ENCODE measurements at places on chromosomes 12 and 14.
A peak's percentile ranks its signal among the peaks of the same experiment; 100 is the strongest.

DNA sequence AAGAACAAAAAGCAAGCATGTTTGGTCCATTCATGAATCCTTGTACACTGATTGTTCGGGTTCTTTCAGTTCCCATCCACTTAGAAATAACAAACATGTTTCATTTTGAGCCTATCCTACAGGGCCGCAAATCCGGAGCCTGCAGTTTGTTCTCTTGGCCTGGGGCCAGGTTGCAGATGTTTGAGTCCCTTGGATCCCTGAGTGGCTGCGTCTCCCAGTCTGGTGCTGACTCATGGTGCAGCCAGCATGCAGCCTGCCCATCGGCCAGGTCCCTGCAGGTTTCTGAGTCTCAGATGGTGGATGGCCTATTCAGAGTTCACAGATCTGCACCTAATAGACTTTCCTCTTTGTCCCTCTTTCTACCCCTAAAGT is 1.9 kb upstream of the DYNC1H1 start:
- peak; percentile 85 for DNase-seq

- DNase-seq: peak; percentile 84
These were observed 222.0 kb upstream of the CPNE8 start for GRCh38 chr12:39127401-39127800.

DNA sequence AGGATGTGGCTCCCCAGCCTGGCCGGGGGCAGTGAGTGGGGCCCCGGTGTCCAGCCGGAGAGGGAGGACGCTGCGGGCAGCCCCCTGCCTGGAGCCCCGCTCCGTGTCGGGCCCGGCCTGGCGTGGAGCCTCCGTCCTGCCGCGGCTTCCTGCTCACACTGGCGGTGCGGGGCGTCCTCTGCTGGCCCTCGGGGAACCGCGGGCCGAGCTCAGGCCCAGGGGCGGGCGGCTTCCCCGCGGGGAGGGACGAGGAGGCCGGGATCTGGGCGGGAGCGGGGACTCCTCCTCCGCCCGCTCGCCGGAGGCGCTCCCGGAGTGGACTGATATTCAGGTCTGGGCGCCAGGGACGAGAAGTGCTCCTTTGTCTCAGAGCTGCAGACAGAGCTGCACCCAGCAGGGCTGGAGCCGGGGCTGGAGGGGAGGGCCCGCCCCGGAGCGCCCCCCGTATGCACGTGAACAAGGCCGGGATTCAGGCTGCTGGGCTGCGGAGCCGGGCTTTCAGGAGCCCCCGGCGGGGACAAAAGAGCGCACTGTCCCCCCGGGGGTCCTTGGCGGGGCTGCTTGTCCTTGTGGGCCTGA is 2.2 kb downstream of the MMP17 start:
- peak; percentile 72 for DNase-seq

- no peak for DNase-seq
These were observed 221.8 kb downstream of the PRKD1 start for GRCh38 chr14:29705801-29706200.

GRCh38 chr12:51196547-51196946 is 21.3 kb downstream of the POU6F1 start:
- no peak for DNase-seq

DNA sequence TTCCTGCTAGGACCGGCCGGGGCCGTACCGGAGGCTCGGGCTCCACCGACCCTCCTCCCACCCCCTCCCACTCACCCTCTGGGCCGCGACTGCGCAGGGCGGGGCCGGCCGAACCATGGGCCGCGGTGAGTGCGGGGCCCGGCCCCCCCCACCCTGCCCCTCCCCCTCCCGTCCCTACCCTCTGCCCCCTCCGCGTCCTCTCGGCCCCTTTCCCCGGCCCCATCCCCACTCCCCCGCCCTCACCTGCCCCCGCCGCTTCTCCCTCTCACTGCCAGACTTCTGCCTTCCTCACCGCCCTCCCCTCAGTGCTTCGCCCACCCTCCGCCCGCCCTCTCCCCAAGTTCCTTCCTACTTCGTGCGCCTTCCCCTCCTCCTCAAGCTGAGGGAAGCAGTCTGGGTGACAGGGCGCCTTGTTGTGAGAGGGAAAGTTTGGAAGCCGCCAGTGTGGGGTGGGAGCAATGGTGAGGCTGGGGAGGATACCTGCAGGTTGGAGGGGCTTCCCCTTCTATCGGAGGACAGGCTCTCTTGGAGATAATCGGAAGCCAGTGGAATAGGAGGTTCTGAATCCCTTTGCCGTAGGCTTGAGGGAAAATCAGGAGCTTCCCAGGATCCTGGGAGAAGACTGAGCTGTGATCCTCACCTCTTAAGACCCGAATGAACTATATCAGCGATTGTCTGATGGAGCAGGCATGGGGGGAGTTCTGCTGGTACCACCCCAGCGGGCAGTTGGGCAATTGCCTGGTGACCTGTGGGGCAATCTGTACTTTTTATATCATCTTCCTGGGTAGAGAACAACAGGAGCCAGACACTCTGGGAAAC is 472 bp downstream of the MBD6 start:
- DNase-seq: peak; percentile 46

GRCh38 chr14:31965071-31965734 is 111.9 kb upstream of the ARHGAP5 start:
- peak; percentile 26 for DNase-seq

GRCh38 chr12:54021432-54022013 is 6.7 kb upstream of the HOXC6 start:
- DNase-seq: peak; percentile 49

GRCh38 chr12:84355561-84355960 is 557.0 kb downstream of the SLC6A15 start:
- no peak for DNase-seq

- DNase-seq: no peak
These were observed 55.3 kb upstream of the AMN1 start for GRCh38 chr12:31783996-31784645.

- peak; percentile 38 for DNase-seq
These were observed 7.0 kb upstream of the ANO6 start for GRCh38 chr12:45208604-45209487.

DNA sequence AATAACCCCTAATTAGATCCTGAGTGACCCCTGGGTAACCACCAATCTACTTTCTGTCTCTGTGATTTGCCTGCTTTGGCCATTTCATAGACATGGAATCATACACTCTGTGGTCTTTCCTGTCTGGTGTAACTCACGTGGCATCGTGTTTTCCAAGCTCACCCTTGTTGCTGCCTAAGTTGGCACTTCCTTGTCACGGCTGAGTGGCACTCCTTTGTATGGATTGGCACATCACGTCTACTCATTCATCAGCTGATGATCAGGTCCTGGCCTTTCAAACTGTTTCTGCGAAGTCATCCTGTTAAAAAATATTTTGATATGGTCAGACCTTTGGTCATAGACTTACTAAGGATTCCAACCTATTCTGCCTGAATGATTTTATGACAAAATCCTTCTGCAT is 87.7 kb downstream of the GLT1D1 start:
- peak; percentile 63 for DNase-seq

GRCh38 chr12:16348435-16349130 is 1.1 kb downstream of the MGST1 start:
- DNase-seq: no peak

Data from kidney tubule cell (primary cell).